ENCODE measurements at places on chromosomes 7 and 10. TPM values are rescaled to one million over a fixed set of nuclear protein-coding genes. Genes with fewer than 3 reads are reported as not detected.

GRCh38 chr7:118467381-118467780 is 242.9 kb downstream of the ANKRD7 start:
- no peak for DNase-seq

DNA sequence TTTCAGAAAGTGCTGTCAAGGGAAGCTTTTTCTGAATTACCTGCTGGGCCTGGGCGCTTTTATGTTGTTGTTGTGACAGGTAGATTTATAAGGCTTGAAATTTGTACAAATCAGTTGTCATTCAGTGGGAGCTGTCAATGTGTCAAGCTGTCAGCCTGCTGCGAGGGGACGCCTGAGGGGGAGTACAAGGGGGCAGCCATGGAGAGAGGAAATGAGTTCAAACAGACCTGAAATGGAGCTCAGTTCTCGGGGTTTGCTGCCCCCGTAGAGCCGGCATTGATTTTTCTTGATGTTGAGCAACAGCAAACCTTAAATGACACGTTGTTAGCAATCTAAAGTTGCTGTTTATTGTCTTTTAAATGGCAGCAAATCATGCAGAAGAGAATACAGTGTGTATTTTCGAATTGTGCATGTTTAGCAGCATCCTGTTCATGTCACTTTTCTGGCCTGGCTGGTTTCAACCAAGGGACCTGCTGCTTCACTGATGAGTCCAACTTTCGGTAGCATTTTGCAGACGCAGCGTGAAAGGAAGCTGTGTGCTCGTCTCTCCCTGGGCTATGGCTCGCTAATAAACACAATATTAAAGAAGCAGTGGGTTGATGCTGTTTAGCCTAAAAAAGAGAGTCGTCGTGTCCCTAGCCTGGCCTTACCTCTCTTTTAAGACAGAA is 166.5 kb downstream of the LRMDA start:
- DNase-seq, result no peak

DNA sequence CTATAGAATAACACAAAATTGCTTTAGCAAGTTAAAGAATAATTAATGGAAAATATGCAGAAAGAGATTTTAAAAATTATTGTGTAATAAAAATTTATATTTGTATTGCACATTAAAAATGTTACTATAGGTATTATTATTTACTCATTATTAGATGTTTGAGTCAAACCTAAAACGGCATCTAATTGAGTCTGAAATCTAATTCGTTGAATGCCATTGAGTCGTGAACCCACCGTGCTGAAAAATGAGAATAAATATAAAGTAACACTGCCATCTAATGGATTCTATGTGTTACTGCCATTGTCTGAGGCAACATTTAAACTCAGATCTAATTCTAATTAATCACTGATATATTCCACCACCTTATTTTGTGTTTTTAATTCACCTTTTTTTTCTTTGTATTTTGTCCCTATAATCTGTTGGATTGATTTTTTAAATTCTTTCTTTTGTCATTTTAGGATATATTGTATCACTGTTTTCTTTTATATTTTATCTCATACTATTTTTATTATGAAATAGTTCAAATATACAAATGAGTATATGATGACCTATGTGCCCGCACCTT is 62.2 kb downstream of the SAMD9 start:
- DNase-seq, result no peak

GRCh38 chr10:23439452-23439960 is 631 bp downstream of the OTUD1 start:
- DNase-seq, result no peak

GRCh38 chr10:117878626-117879025 is 168.1 kb downstream of the RAB11FIP2 start:
- DNase-seq, result no peak

GRCh38 chr7:24036033-24036412 is 248.0 kb upstream of the NPY start:
- no peak for DNase-seq

DNA sequence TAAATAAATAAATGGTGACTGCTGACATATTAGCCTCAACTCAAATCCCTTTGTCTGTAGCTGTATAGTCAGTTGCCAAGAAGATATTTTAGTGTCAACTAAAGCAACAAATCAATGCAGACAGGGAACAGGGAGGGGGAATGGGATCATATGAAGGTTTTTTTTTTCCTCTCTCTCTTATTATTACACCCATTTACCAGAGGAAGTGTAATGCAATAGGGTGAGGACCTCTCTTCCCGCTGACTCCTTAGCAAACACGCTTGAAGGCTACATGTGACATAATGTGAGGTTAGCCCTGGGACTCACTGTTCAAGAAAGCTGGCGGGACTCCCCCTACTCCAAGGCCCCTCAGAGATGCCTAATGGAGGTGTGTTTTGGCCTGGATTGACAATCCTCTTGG is 88.2 kb downstream of the CHRM2 start:
- no peak for DNase-seq

DNA sequence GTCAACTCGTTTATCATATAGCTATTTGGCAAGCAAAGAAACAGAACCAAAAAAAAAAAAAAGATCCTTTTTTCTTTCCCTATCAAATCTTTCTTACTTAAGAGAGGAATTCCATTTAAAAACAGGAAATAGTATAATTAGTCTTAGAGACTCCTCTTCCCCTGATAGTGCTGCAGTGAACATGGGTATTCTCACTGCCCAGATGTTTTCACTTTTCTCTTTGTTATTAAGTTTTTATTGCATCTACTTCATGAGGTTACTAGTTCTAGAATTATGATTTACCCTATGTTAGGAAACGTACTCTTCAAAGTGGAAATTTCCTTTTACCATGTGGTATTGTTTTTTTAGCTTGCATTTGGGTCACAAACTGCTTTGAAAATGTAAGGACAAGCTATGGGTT is 8.5 kb downstream of the CASP2 start:
- no peak for DNase-seq

GRCh38 chr7:17131060-17131345 is 167.4 kb upstream of the AHR start:
- no peak for DNase-seq

DNA sequence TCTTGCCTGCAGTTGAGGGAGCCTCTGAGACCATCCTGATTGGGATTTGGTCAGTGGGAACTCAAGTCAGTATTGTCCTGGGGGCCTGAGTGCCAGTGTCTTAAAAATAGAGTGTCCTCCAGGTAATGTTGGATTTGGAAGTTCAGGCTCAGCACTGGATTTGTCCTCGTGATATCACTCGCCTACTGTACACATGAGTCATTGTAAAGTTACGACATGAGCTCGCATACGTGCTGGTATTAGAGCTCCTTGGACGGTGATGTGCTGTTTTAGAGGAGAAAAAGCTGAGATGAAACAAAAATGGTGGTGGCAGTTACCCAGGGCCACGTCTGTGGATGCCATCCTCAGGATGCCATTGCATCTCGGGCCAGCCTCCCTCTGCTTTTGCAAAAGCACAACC is 78.2 kb downstream of the MGMT start:
- DNase-seq, result no peak

DNA sequence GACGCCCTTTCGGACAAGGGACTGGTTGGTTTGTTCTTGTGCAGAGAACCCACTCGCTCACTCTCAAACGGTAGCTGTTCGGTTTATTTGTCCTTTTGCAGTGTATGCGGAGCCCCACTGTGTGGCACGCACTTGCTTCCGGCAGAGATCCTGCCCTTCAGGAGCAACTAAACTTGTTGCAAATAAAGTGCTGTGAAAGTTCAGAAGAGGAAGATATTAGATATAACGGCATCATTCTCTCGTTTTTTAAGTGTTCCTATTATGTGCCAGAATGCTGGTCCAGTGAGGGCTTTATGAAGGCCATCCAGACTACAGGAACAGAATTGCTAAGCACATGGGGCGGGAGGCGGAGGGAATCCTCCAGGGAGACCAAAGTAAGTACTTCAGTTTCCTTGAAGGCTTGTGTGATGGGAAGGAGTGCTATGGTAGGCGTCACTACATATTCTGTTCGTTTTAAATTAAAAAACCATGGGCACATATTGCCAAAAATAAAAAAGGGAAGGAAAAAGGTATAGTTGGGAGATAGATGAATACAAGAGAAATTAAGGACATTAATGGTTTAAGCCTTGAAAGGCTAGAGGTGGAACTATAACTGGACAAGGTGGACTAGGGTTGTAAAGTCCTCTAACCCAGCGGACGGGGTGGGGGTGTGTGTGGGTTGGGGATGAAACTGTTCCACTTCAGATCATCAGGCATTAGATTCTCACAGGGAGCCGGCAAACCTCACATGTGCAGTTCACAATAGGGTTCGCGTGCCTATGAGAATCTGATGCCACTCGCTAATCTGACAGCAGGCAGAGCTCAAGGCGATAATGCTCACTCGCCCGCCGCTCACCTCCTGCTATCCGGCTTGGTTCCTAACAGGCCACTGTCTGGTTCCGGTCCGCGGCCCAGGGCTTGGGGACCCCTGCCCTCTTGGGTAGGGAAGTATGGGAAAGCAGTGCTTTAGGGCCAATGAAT is 704 bp upstream of the ERLIN1 start:
- DNase-seq, result peak; percentile 65

- DNase-seq, result no peak
These were observed 261.1 kb upstream of the CSTF2T start for GRCh38 chr10:51960494-51960895.

- no peak for DNase-seq
These were observed 63.5 kb upstream of the ZMIZ1 start for GRCh38 chr10:79005126-79005810.

DNA sequence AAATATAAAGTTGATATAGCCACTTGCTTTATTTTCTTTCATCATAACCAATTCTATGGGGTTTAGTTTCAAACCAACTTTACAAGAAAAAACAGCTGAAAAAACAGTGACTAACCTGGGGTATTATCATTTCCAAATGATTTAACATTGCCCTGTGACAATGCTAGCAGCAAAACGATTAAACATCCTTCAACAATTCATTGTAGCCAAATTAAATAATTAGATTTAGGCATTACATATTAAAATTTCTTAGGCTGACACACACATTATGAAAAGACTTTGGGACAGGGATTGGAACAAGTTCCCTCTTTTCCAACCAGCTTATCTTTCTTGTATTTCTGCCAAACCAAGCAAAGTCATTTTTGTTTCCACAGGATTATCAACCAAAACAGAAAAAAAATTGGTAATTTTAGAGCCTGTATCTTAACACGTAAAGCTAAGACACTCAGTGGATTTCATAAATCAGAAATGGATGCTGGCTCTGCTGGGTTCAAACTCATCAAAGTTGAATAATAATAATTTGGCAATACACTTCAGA is 84.0 kb downstream of the SEMA3D start:
- no peak for DNase-seq

Gene VENTX
- 2.2 TPM for total RNA-seq

Gene DOCK1
- total RNA-seq, result 32.0 TPM

Gene CYP3A4
- total RNA-seq, result 1.8 TPM

Gene NKX2-3
- 0.24 TPM for total RNA-seq

Gene UPF2
- total RNA-seq, result 36.9 TPM

Gene TRIM50
- 13.5 TPM for total RNA-seq

Measured in testis (tissue), 5 donors.